ENCODE measurements at places on chromosomes 2 and 18.

DNA sequence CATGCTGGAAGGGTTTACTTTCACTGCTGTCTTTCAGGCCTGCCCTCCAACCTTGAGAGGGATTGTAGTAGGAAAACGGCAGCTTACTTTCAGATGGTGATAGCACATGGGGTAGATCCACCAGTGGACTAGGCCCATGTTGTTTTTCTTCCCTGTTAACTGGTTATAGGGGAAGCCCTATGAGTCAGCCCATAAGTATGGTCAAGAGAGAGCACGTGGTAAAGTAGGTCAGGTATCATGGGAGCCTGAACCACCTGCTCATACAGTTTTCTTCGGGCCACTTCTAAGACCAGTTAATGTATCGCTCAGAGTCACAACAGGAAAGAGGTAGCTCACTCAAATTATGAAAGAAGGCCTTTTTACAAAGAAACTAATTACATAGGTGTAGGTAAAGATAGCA, 33.0 kb downstream of the PDK1 start:
- DNase-seq, result no peak

- DNase-seq, result no peak
These were observed 252.6 kb downstream of the RND3 start for GRCh38 chr2:150234787-150235446.

GRCh38 chr2:8627019-8627691, 54.7 kb upstream of the ID2 start:
- DNase-seq, result no peak

DNA sequence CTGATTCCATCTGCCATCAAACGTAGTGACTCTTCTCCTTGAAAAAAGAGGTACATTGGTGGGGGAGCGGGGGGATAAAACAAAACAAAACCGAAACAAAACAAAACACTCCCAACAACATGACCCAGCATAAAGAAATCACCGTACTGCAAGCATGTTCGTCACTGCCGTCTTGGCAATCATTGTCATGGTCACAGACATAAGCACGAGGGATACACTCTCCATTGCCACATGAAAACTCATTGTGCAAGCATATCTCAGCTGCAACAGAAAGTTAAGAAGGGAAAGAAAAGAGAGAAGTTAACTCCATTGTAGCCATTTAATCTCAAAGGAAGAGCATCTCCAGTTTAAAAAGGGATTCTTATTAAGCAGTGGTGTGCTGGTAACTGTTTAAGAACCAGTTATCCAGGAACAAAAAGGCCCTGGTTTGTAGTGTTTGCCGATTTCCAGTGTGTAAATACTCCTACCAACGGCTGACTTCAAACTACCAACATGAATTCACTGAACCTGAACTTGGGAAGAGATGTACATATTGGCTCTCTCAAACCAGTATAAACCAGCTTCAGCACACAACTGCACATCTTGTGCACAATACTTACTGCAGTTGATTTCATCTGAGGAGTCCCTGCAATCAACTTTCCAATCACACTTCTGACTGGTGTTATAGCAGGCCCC, 68.2 kb downstream of the LRP2 start:
- no peak for DNase-seq

- DNase-seq, result no peak
These were observed 170.1 kb downstream of the UBR3 start for GRCh38 chr2:169997140-169997887.

DNA sequence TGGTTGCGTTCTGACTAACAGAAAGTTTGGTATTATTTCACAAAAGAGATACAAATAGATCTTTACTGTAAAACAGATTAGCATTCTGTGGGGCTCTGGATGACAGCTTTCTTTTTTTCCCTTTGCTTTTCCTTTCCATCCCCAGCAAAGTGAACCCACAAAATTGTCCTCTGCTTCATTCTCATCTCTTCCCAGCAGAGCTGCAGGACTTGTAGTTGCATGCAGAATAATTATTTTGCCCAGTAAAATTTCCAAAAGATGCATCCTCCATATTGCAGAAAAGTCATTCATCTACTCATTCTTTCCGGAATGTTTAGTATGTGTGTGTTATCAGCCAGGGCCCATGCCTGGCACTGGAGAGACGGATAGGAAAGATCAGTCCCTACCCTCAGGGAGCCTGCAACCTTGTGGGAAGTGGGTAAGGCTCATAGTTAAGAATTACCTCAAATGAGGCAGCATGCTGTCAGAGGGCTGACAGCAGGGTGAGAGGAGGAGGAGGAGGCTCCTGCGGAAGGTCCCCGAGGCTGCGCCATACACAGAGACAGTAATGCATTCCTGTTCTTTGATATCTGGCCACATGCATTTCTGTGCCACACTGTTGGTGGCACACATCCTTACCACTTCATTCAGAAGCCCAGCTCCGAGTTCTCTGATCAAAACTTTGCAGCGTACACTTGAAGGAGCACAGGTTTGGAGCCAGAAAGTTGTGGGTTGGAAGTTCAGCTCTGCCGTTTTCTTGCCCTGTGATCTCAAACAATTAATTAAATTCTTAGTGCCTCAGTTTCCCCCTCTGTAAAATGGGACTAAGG, 225.4 kb downstream of the MYCN start:
- no peak for DNase-seq

DNA sequence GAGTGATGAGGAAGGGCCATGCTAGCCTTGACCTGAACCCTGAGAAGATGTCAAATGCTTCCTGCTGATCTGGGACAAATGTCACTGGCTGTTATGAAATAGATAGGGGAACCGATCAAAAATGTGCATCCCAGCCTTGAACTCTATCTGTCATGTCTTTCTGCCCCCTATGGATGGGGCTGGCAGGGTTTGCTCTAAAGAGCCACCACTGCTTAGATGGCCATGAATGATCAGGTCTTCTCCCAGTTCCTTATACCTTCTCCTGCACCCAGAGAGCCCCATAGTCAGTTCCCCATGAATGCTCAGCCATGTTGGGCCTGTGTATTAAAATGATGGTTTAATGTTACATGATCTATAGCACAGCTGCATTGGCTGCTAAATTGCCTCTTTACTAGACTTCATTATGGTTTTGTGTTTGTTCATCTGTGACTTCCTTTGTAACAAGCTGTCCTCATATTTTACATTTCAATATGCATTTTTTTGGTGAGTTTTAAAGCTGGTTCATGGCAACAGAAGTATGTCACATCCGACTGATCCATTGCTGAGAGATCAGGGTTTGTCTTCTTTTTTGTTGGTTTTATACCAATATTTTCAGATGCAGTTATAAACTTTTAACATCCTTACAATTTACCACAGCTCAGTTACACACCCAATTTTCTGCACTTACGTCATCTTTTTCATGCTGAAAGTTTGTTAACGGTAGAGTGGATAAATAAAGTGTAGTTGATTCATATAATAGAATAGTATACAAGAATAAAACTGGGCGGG, 56.3 kb upstream of the SMAD2 start:
- no peak for DNase-seq

DNA sequence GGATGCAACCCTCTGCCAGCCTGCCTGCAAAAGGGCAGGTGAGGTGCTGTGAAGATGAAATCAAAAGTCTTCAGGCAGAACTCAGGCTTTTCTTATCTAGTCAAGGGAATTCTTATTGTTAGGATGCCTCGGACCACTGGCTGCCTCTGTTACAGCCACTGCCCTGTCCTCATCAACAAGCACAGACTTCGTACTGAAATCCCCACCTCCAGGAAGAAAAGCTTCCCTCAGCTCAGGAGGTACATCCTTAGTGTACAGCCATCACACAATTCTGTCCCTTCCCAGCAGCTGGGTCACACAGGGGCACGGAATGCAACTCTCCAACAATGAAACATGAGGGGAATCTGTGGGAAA, 10.1 kb upstream of the RNU4ATAC start:
- DNase-seq, result no peak

DNA sequence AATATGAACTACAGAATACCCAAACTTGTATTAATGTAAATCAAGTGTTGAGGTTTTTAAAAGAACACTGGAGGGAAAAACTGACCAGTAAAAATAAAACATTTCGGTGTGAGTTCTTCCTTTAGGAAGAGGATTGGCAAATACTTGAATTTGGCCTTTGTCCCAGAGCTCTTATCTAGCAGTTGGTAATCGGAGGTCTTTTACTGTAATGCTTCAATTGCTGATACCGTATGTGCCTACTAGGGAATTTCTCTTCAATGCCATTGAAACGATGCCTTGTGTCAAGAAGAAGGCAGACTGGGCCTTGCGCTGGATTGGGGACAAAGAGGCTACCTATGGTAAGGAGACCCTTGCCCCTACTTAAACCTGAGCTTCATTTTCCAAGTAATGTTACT, 4.1 kb downstream of the RRM2 start:
- DNase-seq, result no peak

DNA sequence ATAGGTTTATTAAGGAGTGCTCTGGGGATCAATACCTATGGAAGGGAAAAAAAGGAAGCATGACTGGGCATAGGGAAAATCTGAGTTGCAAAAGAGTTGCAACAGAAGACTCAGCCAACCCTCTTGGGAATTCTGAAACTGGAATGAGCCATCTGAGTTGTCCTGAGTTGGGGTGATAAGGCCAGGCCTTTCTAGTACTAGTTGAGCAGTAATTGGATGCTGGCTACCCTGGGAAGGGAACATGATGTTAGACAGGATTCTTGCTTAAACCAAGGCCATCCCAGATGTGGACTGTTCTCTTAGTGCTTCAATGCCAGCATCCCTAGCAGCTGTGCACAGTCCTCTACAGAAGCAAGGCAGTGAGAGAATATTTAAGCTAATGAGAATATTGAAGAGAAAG, 348.8 kb upstream of the GULP1 start:
- DNase-seq, result no peak

- DNase-seq, result peak; percentile 85
These were observed 549.4 kb upstream of the SALL3 start for GRCh38 chr18:78430131-78430758.

All from WERI-Rb-1 (cell line).